ENCODE measurements at places on chromosomes 12 and 14. TPM values are rescaled to one million over a fixed set of nuclear protein-coding genes. Genes with fewer than 3 reads are reported as not detected.

DNA sequence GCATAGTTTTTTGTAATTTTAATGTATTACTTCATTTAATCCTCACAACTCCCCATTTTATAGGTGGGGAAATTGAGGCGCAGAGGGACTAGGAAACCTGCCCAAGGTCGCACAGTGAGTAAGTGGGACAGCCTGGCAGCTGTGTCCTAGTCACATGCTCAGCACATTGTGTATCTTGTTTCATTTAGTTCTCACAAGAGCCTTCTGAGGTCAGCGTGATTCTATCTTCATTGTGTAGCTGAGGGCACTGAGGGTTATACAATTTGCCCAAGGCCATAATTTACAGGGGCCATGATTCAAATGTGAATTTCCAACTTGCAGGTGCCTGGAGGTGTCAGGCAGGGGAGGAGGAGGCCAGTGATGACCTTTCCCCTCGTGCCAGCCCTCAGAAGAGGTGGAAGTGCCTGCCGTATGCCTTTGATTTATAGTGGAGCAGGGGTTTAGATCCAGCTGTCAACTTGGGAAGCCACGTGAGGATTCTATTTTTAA is 30.3 kb upstream of the SMOC1 start:
- no peak for DNase-seq

DNA sequence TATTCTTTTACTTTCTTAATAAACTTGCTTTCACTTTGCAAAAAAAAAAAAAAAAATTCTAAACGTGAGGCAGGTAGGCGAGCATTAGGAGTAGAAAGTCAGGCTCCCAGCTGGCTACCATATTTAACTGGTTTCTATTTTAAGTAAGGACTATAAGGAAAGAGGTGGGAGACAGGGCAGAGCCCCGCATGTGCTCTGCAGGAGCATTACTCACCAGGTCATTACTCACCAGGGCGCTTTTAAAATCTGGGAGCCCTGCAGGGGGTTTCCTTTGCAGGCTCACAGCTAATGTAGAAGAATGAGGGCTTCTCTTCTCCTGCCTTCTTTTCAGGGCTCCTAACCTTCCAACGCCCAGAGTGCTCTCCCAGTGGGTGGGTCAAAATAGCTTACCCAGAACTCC is 14.0 kb upstream of the DPF3 start:
- peak; percentile 45 for DNase-seq

GRCh38 chr14:89650077-89650978 is 233.3 kb upstream of the FOXN3 start:
- DNase-seq, result no peak

GRCh38 chr12:6854036-6854435 is 2.1 kb downstream of the USP5 start:
- DNase-seq, result no peak

- DNase-seq, result peak; percentile 6
These were observed 747 bp upstream of the DACT1 start for GRCh38 chr14:58637040-58637390.

SLC8A3 gene
- total RNA-seq, result 0.13 TPM

CHFR gene
- 32.6 TPM for total RNA-seq

OSBPL8 gene
- 26.8 TPM for total RNA-seq

GRCh38 chr14:30296931-30297405 is 262.0 kb upstream of the G2E3 start:
- DNase-seq, result no peak

GRCh38 chr12:50537538-50537919 is 32.7 kb downstream of the DIP2B start:
- no peak for DNase-seq

NCOR2 gene
- 10.0 TPM for total RNA-seq

DNA sequence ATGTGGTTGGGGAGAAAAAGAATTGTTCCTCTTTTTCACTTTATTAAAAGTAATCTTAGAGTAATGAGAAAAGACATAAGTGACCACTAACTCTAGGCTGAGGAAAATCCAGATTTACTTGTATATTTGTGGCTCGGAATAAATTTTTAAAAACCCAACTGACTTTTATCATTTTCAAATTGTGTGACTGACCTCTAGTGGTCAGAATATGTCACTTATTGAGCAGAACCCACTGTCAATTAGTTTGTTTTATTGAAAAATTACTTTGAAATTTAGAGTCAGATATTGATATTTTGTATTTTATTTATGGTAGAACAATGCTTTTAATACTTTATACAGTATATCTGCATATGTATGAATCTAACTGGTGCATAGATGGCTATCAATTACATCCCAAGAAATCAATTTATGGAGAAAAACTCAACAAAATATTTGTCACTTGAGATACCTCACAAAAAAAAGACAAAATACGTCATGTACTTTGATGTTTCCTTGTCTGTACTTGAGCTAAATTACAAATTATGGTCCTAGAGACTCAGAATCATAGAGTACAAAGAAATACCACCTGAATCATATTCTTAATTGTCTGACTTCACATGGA is 229.4 kb downstream of the CNTN1 start:
- DNase-seq, result peak; percentile 2

DNA sequence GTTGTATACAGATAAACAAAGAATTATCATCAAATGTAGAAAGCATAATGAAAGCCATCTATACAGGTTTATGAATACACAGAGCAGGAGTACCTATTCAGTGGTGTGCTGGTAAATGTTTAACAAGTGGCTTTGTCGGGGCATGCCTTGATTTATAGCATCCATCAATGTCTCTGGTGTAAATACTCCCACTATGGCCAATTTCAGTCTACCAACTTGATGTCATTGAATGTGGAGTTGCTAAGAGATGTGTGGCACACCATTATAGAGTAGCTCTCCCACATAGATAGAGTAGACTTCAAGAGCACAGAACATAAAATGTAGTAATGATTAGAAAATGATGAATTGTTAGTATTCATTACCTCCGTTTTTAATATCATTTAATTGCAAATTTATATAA is 9.3 kb downstream of the GRIP1 start:
- DNase-seq, result no peak

NRDE2 gene
- 6.4 TPM for total RNA-seq

CCDC175 gene
- not detected for total RNA-seq

- DNase-seq, result no peak
These were observed 6.0 kb downstream of the CCDC92 start for GRCh38 chr12:123966596-123966995.

Data from dermis microvascular lymphatic vessel endothelial cell (primary cell).